ENCODE measurements at places on chromosomes 3 and 15.

DNA sequence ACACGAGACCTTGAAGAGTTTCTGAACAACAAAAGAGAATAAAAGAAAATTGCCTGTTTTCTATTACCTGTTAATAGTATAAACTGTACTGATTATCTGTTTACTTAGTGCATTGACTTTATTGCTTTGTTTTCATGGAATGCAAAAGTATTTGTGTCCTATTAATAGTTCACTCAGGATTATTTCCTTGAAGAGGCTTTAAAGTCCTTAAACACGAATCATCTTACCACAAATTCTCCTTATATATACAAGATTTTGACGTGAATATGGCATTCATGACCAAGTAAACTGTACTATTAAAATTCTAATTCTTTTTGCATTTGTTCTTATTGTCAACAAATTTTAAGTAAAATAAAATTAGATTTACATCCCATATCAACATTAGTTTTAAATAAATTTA is 513.0 kb downstream of the NTRK3 start:
- DNase-seq: no peak

- no peak for DNase-seq
These were observed 13.3 kb upstream of the PAQR9 start for GRCh38 chr3:142976621-142977398.

GRCh38 chr3:15042936-15043335 is 22.2 kb downstream of the MRPS25 start:
- DNase-seq: no peak

DNA sequence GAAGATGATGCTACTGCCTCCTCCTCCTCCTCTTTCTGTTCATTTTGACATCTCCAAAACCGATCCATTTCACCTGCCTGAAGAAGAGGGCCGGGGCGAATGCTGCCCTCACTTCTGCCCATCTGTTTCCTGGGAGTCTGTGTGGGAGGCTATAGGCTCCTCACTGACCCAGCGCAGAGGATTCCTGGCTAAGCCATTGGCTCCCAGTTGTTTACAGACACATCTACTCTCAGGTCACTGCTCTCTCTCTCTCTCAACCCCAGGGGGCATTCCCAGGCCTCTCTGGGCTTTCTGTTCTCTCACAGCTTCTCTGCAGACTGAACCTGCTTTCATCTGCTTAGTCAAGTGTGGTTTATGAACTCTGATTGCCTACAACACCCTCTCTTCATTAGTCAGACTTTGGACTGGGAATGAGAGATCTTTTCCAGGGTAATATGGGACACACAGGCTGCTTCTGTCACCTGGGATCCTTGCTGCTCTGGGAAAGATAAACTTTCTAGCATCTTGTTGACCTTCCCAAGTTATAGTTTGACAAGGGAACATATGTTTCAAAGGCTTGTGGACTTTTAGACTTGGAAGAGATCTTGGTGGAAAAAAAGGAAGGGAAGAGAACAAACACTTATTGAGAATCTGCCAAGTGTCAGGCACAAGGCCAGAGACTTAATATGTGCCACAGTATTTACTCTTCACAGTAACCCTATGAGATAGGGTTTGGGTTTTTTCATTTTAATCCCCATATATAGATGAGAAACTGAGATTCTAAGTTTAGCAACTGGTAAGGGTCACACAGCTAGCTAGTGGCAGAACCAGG is 30.2 kb upstream of the USP3 start:
- DNase-seq: no peak

DNA sequence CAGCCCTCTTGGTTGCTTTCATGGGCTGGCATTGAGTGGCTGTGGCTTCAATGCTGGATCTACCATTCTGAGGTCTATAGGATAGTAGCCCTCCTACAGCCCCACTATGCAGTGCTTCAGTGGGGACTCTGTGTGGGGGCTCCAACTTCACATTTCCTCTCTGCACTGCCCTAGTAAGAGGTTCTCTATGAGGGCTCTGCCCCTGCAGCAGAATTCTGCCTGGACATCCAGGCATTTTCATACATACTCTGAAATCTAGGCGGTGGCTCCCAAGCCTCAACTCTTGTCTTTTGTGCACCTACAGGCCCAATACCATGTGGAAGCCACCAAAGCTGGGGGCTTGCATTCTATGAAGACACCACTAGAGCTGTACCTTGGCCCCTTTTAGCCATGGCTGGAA is 195.8 kb downstream of the IGSF11 start:
- no peak for DNase-seq

DNA sequence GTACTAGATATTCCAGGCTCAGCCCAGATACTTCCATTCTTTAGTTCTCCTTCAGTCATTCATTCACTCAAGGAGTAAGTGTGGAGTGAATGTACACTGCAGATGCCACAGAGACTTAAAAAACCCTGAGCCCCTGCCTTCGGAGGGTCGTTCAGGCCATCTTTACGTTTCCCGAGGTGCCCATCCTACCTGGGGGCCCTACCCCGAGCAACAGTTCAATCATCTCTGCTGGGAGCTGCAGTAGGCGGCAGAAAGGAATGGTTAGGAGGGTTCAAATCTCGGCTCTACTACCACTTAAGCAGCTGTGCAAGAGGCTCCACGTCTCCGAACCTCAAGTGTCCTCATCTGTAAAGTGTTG is 613 bp downstream of the SEC13 start:
- DNase-seq: no peak

- DNase-seq: no peak
These were observed 9.4 kb upstream of the SMCO1 start for GRCh38 chr3:196524527-196524926.

GRCh38 chr3:85725809-85726208 is 767.0 kb downstream of the CADM2 start:
- no peak for DNase-seq

- no peak for DNase-seq
These were observed 44.6 kb downstream of the ONECUT1 start for GRCh38 chr15:52745326-52746161.

DNA sequence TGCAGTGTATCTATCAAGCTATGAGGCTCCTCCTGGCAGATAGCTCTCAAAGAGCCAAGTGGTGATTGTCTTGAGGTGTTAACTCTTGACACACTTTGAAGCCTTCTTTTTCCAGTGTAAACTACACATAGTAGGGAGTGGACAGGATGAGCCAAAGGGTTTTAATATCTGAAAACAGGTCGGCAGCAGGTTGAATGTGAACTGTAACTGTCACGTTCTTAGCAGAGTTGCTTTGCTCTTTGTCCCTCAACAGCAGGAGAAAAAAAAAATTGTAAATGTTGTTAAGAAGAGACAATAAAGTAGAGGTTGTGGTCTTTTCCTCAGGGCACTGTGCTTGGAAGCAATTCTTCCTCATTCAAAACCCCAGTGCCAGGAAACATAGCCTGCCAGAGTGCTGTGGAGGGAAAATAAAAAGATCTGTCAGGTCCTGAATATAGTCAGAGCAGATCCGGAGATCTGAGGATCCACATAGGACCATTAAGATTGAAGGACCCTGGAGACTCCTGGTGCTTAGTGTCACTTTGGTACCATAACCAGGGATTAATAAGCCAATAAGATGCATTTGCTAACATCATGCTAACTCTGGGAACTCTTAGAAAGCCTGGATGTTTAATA is 229.7 kb downstream of the NAALADL2 start:
- no peak for DNase-seq

- DNase-seq: no peak
These were observed 344.2 kb upstream of the MCTP2 start for GRCh38 chr15:93887151-93887550.

GRCh38 chr3:123687286-123687685 is 102.4 kb upstream of the HACD2 start:
- no peak for DNase-seq

- no peak for DNase-seq
These were observed 152.9 kb downstream of the PTPRG start for GRCh38 chr3:61714225-61714624.

DNA sequence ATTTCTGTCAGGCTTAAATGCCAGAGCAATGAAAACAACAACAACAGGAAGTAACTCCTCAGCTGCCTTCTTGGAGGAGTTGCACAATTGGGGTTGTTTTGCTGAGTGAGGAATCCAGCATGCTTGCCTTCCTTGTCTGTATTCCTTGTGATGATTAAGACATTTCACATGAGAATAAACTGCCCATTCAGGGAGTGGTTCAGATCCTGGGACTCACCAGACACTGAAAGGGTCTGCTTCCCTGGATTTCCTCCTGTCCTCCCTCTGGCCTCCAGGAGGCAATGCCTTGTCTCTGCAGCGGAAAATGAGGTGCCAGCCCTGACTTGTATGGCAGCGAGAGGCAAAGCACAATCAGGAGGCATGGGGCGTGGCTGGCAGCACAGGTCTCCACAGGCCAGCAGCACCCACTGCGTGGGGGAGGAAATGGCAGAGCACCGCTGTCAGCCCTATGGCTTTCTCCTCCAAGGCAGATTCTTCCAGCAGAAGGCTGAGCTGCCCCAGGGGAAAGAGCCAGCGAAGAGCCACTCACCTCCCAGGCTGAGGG is 41.5 kb downstream of the RBP2 start:
- no peak for DNase-seq

GRCh38 chr15:68735610-68736009 is 85.1 kb downstream of the ANP32A start:
- DNase-seq: no peak
